Frontal cortex (tissue), 4 donors: ENCODE measurements at places on chromosomes 11 and 22.

DNA sequence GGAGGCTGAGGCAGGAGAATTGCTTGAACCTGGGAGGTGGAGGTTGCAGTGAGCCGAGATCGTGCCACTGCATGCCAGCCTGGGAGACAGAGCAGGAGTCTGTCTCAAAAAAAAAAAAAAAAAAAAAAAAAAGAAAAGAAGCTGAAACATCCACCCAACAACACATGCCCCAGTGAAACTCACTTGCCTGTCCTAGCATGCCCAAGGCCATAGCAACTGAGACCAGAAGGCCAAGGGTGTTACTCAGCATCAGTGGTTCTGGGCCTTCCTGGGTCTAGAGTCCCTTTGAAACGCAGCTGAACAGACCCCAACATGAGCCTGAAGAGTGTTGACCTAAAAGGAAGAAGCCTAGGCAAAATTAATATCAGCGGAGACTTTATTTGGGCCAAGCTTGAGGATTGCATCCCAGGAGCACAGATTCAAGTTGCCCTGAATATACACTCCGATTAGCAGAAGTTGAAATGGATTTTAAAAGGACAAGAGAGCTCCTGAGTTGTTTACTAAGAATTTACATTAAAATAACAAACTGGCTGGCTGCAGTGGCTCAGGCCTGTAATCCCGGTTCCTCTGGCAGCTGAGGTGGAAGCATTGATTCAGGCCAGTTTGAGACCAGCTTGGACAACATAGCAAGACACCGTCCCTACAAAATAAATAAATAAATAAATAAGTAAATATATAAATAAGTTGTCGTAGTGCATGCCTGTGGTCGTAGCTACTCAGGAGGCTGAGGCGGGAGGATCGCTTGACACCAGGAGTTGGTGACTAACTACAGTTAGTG lies 7.0 kb downstream of the PRDX5 start:
- DNase-seq = no peak

DNA sequence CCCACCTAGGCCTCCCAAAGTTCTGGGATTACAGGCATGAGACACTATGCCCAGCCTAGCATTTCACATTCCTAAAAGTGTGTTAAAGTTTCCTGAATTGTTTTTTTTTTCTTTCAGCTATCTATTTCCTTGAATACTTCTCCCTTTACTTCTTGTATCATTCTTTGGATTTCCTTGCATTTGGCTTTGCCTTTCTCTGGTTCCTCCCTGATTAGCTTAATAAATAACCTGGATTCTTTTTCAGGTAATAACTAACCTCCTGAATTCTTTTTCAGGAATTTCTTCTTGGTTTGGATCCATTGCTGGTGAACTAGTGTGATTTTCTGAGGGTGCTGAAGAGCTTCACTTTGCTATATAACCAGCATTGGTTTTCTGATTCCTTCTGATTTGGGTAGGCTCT lies 47.9 kb downstream of the MRGPRX2 start:
- DNase-seq = no peak

GRCh38 chr22:26857169-26857568 lies 199.8 kb downstream of the MIAT start:
- DNase-seq = no peak

- no peak for DNase-seq
Observed at GRCh38 chr11:27619039-27619574, 81.1 kb downstream of the BDNF start.

GRCh38 chr22:35467681-35468434 lies 67.9 kb downstream of the MCM5 start:
- DNase-seq = peak; percentile 72

DNA sequence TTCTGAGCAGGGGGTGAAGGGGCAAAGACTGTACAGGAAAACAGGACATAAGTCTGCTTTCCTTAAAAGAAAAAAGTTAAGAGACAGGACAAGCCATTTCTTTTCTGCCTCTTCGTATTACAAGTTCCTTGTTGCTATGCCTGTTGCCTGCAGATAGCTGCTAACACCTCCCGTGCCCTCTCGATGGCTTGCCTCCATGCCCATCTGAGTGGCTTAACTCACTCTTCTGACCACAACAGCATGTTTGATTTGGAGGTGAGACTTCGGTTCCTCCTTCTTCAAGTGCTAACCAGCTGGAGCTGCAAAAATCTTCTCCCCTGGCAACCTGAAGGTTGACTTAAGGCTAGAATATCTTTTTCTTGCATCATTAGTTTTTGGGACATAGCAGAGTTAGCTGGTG lies 103.1 kb downstream of the PRR5L start:
- no peak for DNase-seq

DNA sequence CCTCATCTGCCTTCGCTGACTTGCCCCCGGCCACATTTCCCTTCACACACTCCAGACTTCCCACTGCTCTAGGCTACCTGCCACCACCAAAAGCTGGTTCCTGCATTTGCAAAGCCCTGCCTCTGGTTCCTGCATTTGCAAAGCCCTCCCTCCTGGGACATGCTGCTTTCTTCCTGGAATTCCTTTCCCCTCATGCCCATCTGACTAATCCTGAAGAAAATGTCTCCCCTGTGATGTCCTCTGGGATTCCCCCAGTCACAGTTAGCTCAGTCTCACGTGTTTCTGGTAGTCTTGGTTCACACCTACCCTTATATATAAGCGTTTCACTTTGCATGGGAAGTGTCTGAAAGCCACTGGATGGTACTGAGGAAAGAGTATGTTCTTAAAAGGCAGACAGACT lies 206.9 kb downstream of the DBX1 start:
- DNase-seq = no peak

GRCh38 chr11:118275176-118275575 lies 11.1 kb upstream of the MPZL2 start:
- no peak for DNase-seq

- peak; percentile 14 for DNase-seq
Observed at GRCh38 chr11:128653801-128654231, 40.1 kb upstream of the FLI1 start.

- no peak for DNase-seq
Observed at GRCh38 chr11:74011360-74012073, 2.6 kb upstream of the UCP3 start.

GRCh38 chr11:46254133-46254491 lies 23.4 kb upstream of the CREB3L1 start:
- no peak for DNase-seq

GRCh38 chr11:12043959-12044791 lies 35.7 kb upstream of the DKK3 start:
- peak; percentile 45 for DNase-seq

- no peak for DNase-seq
Observed at GRCh38 chr11:28347371-28347770, 239.2 kb downstream of the METTL15 start.

GRCh38 chr11:86177302-86177701 lies 67.3 kb upstream of the EED start:
- no peak for DNase-seq

DNA sequence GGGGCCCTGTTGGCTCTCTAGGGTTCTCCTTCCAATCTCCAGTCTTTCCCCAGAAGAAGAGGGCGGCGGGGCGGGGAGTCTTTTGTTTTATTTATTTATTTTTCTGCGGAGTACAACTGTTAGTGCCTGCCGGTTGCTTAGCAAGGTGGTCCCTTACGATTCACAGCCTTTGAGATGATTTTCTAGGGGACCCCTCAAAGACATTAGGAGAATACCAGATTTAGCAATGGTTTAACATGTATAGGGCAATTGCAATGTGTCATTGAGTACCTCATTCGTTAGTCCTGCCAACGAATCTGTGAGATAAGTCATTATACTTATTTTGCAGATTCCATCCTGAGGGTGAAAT lies 307 bp upstream of the MRPL16 start:
- DNase-seq = no peak

GRCh38 chr22:41446639-41447434 lies at the start of gene TOB2:
TSS of gene TOB2 (minus strand) at chr22:41446801. CDS start at chr22:41437345, 9,456 bp downstream.
- peak; percentile 68 for DNase-seq

DNA sequence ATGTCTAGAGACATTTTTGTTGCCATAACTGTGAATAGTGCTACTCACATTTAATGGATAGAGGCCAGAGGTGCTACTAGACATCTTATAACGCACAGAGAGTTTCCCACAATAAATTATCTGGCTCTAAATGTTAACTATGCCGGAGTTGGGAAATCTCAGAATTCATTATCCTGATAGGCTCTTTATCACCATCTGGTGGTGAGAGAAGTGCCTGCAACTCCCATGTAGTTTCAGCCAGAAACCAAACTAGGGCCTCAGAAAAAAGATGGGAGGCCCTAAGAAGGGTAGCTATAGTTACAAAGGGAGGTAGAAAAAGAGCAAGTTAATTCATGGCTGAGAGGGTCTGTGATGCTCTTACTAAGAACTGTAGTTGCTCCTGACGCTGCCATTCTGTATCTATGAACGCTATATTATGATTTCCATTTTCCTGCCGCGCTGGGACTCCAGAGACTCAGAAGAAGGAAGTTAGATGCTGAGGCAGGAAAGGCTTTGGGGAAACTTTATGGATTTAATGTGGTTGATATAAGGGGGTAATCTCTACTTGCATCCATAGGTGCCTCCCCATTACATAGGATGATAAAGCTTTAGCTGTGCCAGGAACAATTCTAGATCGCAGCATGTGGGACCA lies 22.9 kb upstream of the MRPL17 start:
- DNase-seq = peak; percentile 35

- no peak for DNase-seq
Observed at GRCh38 chr11:32382339-32383049, 52.8 kb downstream of the WT1 start.

DNA sequence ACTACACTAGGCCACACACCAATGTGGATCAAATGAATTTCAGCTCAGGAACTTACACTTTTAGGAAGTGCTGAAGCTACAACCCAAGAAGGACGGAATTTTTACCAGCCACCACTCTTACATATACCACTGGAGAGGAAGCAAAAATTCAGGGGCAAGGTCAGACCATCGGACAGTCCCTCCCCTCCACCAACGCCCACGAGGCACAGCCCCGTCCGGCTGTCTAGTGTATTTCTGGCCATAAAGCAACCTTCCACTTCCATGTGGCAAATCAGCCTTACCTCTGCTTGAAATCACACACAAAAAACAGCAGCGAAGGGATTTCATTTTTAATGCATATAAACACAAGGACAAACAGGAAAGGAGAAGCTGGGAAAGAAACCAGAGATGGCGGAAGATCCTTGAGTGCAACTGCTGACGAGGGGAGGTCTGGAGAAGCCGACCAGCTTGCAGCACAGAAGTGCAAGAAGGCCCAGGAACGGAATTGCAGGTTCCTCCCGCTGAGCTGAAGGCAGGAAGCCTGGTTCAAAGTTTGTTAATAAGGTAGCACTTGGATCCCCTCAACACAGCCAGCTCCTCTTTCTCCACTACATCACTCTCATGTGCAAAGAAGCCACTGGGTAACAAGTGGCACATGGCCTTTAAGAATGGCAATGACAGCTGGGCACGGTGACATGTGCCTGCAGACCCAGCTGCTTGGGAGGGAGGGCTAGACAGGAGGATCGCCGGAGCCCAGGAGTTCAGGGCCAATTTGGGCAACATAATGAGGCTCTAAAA lies 71.5 kb downstream of the SHANK2 start:
- DNase-seq = no peak

DNA sequence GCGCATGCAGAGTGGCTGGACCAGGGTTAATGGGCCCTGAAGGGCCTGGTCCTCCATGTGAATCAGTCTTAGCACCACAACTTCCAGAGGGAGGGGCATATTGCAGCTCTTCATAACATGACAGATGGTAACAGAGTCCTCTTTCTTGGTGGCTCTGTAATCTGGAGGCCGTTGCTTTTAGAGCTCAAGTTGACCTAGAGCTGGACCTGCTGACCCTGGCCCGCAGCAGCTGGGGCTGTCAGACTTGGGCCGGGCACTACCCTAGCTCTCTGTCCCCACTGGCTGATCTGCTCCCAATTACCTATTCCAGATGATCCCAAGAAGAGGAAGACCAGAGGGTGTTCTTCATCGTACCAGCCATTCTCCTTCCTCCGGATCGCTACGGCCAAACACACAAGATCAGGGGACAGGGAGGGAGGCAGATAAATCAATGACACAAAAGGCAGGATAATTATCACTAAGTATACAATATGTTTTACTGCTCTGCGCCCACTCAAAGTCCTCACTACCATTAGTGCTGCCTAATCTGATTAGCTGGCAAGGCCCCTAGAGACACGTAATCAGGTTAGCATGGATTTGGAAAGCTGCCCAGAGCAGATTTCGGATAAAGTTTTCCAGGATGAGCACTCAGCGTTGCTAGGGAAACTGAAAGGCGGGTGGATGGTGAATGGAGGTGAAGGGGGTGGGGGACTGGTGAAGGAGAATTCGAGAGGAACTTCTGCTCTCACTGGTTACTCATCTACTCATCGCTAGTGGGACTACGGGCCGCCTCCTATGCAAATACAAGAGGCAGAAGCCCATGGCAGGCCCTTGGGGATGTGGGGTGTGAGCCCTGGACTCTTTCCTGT lies 64.5 kb upstream of the PHOX2A start:
- DNase-seq = no peak

DNA sequence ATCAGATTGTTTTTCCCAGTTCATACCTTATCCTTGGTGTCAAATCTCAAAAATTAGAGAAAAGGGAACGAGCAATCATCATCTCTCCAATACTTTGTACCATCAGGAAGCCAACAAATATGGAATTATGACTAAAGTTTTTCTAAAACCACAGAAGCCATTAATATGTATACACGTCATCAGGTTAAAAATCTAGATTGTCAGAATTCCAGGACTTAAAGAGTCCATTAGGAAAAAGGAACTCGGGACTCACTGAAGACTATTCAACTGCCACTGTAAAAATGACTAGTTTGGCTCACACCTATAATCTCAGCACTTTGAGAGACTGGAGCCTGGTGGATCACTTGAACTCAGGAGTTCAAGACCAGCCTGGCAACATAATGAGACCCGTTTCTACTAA lies 344.4 kb upstream of the LRRC4C start:
- DNase-seq = no peak

DNA sequence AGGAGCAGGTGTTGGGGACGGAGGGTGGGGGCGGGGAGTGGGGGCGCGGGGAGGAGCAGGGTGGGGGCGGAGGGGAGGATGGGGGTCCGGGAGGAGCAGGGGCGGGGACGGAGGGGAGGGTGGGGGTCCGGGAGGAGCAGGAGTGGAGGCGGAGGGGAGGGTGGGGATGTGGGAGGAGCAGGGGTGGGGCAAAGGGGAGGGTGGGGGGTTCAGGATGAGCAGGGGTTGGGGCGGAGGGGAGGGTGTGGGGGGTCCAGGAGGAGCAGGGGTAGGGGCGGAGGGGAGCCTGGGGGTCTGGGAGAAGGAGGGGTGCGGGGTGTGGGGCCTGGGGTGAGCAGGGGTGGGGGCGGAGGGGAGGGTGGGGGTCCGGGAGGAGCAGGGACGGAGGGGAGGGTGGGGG lies 17.1 kb downstream of the CRELD2 start:
- no peak for DNase-seq

GRCh38 chr11:12854829-12855228 lies 154.3 kb upstream of the RASSF10 start:
- no peak for DNase-seq

GRCh38 chr22:17903564-17904295 lies 120.6 kb downstream of the MICAL3 start:
- DNase-seq = no peak
